Left lobe of liver (tissue), 2 donors: ENCODE measurements at places on chromosomes 3 and 15. TPM values are rescaled to one million over a fixed set of nuclear protein-coding genes. Genes with fewer than 3 reads are reported as not detected.
A peak's percentile ranks its signal among the peaks of the same experiment; 100 is the strongest.

The TRIM71 gene
- 0.25 TPM for total RNA-seq

The MLH1 gene
- 13.9 TPM for total RNA-seq

The ACTR8 gene
- 9.9 TPM for total RNA-seq

DNA sequence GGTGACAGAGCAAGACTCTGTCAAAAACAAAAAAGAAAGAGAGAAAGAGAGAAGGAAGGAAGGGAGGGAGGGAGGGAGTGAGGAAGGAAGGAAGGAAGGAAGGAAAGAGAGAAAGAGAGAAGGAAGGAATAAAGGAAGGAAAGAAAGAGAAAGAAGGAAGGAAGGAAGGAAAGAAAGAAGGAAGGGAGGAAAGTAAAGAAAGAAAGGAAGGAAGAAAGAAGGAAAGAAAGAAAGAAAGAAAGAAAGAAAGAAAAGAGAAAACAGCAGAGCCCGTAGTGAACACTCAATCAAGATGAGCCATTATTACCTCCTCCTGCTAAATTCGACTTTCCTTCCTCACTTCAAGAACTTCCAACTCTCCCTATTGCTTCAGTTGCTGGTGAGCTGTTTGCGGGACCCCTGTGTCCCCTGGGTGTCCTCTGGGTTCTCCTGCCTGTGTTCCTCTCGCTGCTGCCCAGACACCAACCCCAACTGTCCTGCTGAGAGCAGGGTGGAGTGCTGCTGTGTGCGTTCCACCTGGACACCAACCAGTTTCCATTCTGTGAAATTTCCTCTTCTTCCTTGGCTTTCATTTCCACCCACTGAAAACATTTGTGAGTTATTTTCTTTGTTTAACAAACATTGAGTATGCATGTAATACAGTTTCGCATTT, 266.4 kb downstream of the FAM43A start:
- no peak for DNase-seq

- DNase-seq = no peak
Measured at GRCh38 chr3:65411367-65411766, 627.4 kb downstream of the MAGI1 start.

GRCh38 chr3:10432931-10433330, 72.5 kb downstream of the ATP2B2 start:
- no peak for DNase-seq

- no peak for DNase-seq
Measured at GRCh38 chr3:160893207-160893606, 137.2 kb downstream of the PPM1L start.

DNA sequence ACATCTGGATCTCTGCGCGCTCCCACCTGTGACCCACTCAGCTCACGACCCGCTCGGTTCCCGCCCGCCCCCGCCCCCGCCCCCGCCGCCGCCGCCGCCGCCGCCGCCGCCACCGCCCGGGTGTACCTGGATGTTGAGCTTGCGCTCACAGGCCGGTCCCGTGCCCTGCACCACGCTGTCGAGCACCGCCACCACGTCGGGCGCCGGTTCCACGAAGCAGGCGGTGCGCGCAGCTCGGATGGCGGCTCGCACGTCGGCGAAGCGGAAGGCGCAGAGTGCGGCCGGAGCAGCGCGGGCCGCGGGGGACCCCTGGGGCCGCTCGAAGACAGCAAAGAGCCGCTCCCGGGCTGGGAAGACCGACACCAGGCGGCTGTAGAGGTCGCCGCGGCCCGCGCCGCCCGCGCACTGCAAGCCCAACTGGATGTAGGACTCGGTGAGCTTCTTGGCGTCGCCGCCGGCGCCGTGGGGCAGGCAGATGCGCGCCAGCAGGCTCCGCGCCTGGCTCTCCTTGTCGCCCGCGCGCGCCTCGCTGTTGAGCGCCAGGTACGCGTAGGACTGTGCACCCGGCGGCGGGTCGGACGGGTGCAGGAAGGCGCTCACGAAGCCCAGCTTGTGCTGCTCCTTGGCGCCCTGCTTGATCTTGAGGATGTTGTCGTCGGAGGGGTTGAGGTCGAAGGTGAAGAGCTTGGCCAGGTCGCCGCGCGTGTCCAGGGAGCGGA, 1.1 kb downstream of the PLXND1 start:
- DNase-seq = no peak

GRCh38 chr3:28212681-28213080, 28.7 kb upstream of the CMC1 start:
- DNase-seq = no peak

DNA sequence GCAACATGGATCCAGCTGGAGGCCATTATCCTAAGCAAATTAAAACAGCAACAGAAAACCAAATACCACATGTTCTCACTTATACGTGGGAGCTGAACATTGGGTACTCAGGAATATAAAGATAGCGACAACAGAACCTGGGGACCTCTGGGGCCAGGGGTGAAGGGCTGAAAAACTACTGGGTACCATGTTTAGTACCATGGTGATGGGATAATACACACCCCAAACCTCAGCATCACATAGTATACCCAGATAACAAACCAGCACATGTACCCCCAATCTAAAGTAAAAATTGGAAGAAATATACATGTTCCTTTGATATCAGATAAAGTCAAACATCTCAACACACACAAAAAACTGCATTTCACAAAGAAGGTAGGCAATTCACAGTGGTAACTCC, 876.2 kb downstream of the TBL1XR1 start:
- no peak for DNase-seq

The ADAMTS7 gene
- 0.86 TPM for total RNA-seq

GRCh38 chr15:59013246-59013873, 25.9 kb downstream of the RNF111 start:
- DNase-seq = no peak

- DNase-seq = no peak
Measured at GRCh38 chr15:47998619-47999019, 122.2 kb upstream of the SLC24A5 start.

- no peak for DNase-seq
Measured at GRCh38 chr3:128504533-128504915, 11.5 kb upstream of the GATA2 start.

The GNAT1 gene
- 0.08 TPM for total RNA-seq

DNA sequence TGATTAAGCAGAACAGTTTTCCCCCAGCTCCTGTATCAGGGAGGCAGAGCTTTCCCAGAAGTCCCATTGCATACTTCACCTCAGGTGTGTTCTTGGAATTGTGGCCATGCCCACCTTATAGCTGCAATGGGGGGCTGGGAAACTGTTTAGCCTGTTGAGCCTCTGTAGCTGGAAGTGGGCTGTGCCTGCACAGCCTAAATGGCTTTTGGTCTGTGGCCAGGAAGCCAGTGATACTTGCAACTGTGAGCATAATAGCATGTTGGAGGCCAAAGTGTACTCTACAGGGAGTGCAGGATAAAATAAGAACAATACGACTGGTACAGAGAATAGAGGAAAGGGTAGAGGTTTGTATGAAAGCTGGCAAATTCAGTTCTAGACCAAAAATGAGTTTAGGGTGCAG, 248.5 kb downstream of the PTPRG start:
- DNase-seq = peak; percentile 69

- DNase-seq = no peak
Measured at GRCh38 chr15:73832657-73833056, 40.7 kb upstream of the TBC1D21 start.

The MYH15 gene
- 0.03 TPM for total RNA-seq

The SYNPR gene
- total RNA-seq = not detected

The GP5 gene
- 0.10 TPM for total RNA-seq

GRCh38 chr3:174276826-174277225, 582.3 kb upstream of the NAALADL2 start:
- DNase-seq = no peak

- no peak for DNase-seq
Measured at GRCh38 chr15:36757189-36757814, 177.9 kb downstream of the CDIN1 start.

The MYZAP gene
- 0.58 TPM for total RNA-seq

The GUCA1C gene
- total RNA-seq = not detected

DNA sequence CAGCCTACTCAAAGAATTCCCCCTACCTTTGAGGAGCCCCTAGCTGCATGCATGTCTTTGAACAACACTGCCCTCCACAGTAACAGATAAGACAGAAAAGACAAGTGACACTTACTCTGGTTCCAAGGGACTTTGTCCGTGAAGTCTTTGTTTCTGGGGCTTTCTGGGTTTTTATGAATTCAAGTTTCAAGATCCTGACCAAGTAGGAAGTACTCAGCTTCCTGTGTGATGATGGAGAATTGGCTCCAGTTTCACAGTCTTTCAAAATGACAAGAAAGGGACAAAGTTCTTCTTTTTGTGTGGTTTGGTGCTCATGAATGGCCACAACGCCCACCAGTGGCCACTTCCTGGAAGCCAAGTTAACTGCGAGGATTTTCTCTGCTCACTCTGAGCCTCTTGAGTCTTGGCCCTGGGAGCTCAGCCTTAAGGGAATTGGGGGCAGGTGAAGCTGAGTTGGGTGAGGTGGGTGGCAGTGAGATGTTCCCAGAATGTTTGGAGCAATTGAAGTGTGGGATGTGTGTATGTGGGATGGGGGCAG, at the start of gene CCR1:
Gene CCR1, minus strand, starts transcription at position 147 of the 538 bp plus-strand sequence. CDS start 4,000 bp downstream, outside the sequence.
- no peak for DNase-seq

DNA sequence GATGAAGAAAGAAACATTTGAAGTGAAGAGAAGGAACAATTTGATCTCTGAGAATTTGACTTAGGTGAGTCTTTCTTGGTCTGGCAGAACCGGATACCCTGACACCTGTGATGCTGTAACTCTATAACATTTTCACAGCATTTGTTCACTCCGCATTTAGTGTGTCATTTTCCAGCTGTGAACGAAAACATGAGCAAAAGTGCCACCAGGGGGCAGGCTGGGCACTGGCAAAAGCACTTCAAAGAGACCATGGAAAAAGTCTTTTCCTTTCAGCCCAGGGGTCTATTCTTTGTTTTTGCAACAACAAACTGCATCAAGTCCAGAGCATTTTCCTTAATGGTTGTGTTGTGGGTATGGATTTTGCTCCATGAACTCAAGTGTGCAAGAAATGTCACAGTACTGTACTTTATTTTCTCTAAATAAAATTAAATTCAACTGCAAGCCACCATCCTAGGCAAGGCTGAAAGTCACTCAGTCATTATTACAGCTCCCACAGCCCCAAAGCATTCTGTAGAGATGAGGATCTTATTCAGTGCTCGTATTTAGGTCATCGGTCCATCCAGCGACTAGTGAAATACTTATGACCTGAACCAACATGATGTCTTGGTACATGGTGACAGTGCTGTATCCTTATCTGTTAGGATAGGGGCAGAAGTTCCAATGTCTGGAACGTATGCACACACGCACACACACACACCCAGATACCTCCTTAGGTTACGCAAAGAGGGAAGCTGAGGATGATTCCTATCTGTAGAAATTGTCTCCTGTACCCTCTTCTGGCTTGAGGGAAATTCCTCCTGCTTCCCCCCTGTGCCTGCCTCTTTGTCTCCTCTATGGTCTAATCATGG, 125.5 kb downstream of the GADL1 start:
- DNase-seq = peak; percentile 62

- no peak for DNase-seq
Measured at GRCh38 chr3:109346770-109347295, 9.5 kb upstream of the DPPA4 start.

The SHC4 gene
- total RNA-seq = 0.15 TPM
